Type B pancreatic cell (in vitro differentiated cells): ENCODE measurements at places on chromosomes 2 and 18. TPM values are rescaled to one million over a fixed set of nuclear protein-coding genes. Genes with fewer than 3 reads are reported as not detected.

DNA sequence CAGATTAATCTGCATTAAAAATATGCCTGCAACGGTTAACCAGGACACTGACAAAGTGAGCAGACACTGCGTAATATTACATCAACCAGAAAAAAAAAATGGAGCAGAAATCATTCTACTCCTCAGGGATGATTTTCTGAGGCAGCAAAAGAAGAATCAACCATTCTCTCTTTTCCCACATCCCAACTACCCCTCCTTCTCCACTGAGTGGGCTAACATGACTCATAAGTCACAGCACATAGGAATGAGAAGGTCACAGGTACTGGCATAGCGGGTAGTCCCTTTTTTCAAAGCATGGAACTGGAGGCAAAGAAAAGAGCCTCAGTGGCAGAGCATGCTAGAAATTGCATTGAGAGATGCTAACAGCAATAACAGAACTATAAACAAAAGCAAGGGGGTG, 54.3 kb upstream of the TSPYL6 start:
- no peaks in the 10 kb centered on the region for H3K4me1 ChIP-seq
- no peak overlapping the region for H3K4me3 ChIP-seq
- H3K27ac ChIP-seq = no peak overlapping the region
- H3K36me3 ChIP-seq = no peaks in the 10 kb centered on the region

DNA sequence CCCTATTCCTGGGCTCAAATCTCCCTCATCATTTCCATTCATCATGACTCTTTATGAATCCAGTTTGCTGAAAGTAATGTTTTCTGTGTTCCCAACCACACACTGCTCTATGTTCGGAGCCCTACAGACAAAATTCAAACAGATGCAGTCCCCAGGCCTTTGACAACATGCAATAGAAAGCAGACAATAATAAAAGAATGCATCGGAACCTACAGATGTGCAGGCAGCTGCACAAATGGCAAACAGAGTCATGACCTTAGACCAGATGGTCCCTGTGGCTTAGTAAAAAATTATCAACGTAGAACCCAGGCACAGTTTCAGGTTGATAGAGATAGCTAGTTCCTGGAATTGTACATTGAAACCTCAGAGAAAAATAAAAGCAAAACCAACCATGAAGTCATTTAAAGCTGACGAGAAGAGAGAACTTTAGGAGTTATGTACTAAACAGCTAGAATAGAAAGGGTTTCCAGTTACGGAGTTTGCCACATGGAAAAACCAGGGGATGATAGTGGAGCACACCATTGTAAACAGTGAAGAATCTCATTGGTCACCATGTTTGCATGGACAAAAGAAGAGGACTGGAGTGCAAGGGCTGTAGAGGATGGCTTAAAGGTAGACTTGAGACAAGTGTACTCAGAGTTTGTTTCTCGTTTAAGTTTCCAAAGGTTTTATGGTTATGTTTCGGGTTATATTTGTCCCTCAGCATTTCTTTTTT, 23.2 kb upstream of the ACVR1 start:
- H3K4me3 ChIP-seq = no peak overlapping the region
- no peak overlapping the region for H3K27ac ChIP-seq
- no peaks in the 10 kb centered on the region for H3K27me3 ChIP-seq
- peaks cover 8% of the 10 kb centered on the region for H3K4me1 ChIP-seq
- DNase-seq = no peak

GRCh38 chr2:5538772-5539171, 153.4 kb upstream of the SOX11 start:
- H3K27ac ChIP-seq = peak overlapping the region; percentile 71
- no peaks in the 10 kb centered on the region for H3K27me3 ChIP-seq
- peak; percentile 74 for DNase-seq
- peaks cover 53% of the 10 kb centered on the region for H3K4me1 ChIP-seq
- no peaks in the 10 kb centered on the region for H3K36me3 ChIP-seq

DNA sequence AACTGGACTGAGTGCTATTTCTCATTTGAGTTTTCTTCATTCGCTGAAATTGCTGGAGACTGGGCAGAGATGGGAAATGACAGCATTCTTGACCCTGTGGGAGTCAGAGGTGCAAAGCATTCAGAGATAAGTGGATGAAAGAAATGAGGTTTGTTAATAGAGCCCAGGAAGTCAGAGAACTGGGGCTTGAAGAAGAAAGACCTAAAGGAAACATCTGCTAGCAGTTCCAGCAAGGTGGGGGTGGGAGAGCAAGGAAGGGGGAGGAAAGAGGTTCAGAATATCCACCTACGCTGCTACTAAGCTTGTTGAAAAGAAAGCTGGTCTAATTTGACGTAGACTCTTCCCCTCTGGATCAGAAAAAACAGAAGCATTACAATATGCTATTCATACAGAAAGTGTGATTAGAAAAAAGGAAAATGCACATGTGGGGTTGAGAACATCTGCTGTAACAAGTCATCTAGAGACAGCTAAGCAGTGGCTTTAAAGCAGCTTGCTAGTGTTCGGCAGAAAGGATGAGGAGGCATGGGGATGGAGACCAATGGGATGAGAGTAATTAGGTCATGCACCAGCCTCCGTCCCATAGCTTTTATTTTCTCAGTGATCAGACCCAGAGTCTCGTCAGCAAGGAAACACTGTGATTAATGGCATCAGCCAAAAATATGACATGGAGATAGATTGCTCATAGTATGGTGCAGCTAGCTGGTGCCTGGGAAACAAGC, 29.7 kb downstream of the NAB1 start:
- peaks cover 34% of the 10 kb centered on the region for H3K36me3 ChIP-seq
- no peaks in the 10 kb centered on the region for H3K27me3 ChIP-seq
- H3K4me1 ChIP-seq = peaks cover 28% of the 10 kb centered on the region
- peak overlapping the region; percentile 8 for H3K4me3 ChIP-seq
- H3K27ac ChIP-seq = peak overlapping the region; percentile 67
- DNase-seq = no peak

DNA sequence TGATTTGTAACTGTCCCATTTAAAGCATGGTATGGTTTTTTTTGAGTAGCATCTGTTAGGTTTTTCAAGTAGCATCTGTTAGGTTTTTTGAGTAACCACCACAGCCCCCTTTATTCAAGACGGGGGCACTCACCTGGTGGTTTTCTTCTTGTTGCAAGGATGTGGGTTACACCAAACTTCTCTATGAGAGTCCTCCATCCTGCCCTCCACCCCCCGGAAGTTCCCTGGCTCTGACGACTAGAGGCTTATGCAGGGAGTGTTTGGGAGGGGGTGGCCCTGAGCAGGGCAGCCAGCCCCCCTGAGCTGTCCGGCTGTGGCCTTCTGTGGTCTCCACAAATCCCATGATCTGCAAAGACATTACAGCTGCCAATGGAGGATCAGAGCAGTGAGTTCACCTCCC, 39.3 kb downstream of the MTCL1 start:
- DNase-seq = no peak
- no peak overlapping the region for H3K4me3 ChIP-seq
- H3K27ac ChIP-seq = no peak overlapping the region
- peaks cover 25% of the 10 kb centered on the region for H3K4me1 ChIP-seq
- no peaks in the 10 kb centered on the region for H3K27me3 ChIP-seq

DNA sequence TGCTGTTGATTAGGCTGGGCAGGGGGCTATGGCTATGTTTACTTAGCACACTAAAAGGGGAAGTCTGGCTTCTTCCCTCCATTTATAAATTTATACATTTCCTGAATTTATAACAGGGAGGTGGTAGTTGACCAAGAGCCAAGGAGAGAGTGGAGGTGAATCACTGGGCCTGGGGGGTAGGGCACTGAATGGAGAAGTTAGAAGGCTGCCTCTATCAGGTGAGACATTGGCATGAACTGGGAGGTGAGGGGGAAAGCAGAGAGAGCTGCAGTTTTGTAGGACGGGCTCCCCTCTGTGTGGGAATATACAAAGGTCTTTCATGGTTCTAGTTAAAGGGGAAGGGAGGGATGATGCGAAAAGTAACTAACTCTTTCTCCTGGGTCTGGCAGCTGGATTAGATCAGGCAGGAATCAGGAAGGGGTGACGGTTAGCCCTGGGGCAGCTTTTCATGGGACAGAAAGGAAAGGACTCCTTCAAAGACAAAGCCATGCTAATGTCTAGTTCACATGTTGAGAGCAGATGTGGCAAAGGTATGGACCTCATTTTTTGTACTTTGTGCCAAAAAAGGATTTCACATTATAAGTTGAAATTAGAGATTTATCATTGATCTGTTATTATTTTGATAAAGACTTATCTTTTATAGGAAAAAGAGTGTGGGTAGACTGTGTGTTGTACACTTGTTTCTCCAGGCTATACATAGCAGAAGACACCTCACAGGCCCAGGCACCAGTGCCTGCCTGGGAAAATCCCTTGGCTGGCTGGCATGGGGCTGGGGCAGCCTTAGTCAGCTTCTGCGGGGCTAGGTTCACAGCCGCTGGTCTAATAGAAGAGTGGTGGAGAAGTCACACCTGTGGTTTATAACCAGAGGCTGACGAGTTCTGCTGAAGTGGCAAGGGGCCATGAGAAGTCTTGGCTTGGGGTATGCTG, 158.7 kb downstream of the CLIP4 start:
- no peak overlapping the region for H3K27ac ChIP-seq
- peaks cover 9% of the 10 kb centered on the region for H3K4me1 ChIP-seq
- H3K36me3 ChIP-seq = no peaks in the 10 kb centered on the region
- no peak overlapping the region for H3K4me3 ChIP-seq

DNA sequence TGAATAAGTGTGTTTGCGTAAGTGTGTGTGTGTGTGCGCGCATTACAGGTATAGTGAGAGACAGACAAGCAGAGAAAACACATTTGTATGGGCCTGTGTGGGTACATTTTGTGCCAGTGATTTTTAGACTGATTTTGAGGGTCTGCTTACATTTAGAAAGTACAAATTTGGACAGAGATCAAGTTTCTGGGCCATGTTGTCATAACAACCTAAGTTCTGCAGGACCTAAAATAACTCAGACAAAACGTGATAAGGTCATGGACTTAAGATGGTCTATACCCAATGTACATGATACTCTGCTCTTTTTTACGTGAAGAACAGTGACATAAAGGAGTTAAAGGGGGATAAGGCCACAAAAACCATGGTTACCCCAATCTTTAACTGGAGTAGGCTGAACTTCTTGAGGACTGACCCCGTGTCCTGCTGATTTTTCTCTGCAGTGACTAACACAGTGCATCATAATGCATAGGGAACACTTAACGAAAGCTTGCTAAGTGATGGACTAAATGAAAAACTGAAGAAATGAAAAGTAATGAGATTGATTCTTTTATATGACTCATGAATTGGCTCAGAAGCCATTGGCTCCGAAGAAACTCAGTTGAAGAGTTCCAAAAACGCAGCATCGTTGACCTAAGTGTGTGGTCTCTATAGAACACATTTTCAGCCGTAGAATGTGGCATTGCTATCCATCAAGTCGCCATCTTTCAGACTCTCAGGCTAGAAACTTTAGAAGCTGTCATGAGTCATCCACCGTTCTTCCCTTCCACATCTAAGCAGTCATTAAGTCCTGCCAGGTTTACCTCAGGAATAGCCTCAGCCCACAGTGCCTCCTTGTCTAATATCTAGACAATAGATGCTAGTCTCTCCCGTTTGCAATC, 61.6 kb upstream of the NCOA1 start:
- H3K4me3 ChIP-seq = no peak overlapping the region
- H3K4me1 ChIP-seq = no peaks in the 10 kb centered on the region
- no peaks in the 10 kb centered on the region for H3K36me3 ChIP-seq
- no peak for DNase-seq

GRCh38 chr2:68377137-68377780, 12.2 kb downstream of the PLEK start:
- H3K27me3 ChIP-seq = peaks cover 28% of the 10 kb centered on the region
- H3K36me3 ChIP-seq = no peaks in the 10 kb centered on the region
- H3K4me1 ChIP-seq = no peaks in the 10 kb centered on the region
- DNase-seq = no peak

- no peak overlapping the region for H3K27ac ChIP-seq
- no peak overlapping the region for H3K4me3 ChIP-seq
- no peak for DNase-seq
Measured at GRCh38 chr2:151111599-151112278, 149.9 kb downstream of the RBM43 start.

- H3K36me3 ChIP-seq = peaks cover 19% of the 10 kb centered on the region
- H3K27me3 ChIP-seq = peaks cover 4% of the 10 kb centered on the region
- H3K27ac ChIP-seq = no peak overlapping the region
- H3K4me3 ChIP-seq = peak overlapping the region; percentile 56
- peaks cover 5% of the 10 kb centered on the region for H3K4me1 ChIP-seq
Measured at GRCh38 chr2:197674060-197674459, 1.3 kb downstream of the RFTN2 start.

GRCh38 chr2:121828281-121828731, 72.9 kb downstream of the TSN start:
- H3K4me3 ChIP-seq = no peak overlapping the region
- DNase-seq = no peak
- peaks cover 21% of the 10 kb centered on the region for H3K4me1 ChIP-seq
- H3K27me3 ChIP-seq = peaks cover 3% of the 10 kb centered on the region

- no peaks in the 10 kb centered on the region for H3K36me3 ChIP-seq
- H3K27ac ChIP-seq = no peak overlapping the region
- H3K27me3 ChIP-seq = no peaks in the 10 kb centered on the region
- DNase-seq = no peak
- H3K4me1 ChIP-seq = no peaks in the 10 kb centered on the region
Measured at GRCh38 chr18:68969027-68969426, 171.1 kb downstream of the CCDC102B start.

GRCh38 chr2:64779117-64779690, 125.5 kb upstream of the SERTAD2 start:
- peak overlapping the region; percentile 14 for H3K27ac ChIP-seq
- H3K4me3 ChIP-seq = no peak overlapping the region
- H3K27me3 ChIP-seq = no peaks in the 10 kb centered on the region
- DNase-seq = no peak
- no peaks in the 10 kb centered on the region for H3K36me3 ChIP-seq
- peaks cover 6% of the 10 kb centered on the region for H3K4me1 ChIP-seq

The MYOM1 gene
- total RNA-seq = 2.0 TPM in 2 replicates

The POTEC gene
- total RNA-seq = not detected in 2 replicates

The ANO7 gene
- 1.7 and 3.3 TPM in 2 replicates for total RNA-seq

The CDCA7 gene
- total RNA-seq = 13.1 and 54.0 TPM in 2 replicates

The GALR1 gene
- total RNA-seq = 0.07 and 0.14 TPM in 2 replicates

The AQP12A gene
- 0.97 TPM in 1 of 2 replicates, not detected in the other for total RNA-seq

The OTOS gene
- total RNA-seq = not detected in 2 replicates

The C2orf42 gene
- total RNA-seq = 15.5 and 18.8 TPM in 2 replicates

The REG3G gene
- total RNA-seq = 0.33 and 0.87 TPM in 2 replicates
